ENCODE measurements at places on chromosomes 1 and 21.

- no peak for DNase-seq
Observed at GRCh38 chr1:238982736-238983135, 403.6 kb upstream of the CHRM3 start.

DNA sequence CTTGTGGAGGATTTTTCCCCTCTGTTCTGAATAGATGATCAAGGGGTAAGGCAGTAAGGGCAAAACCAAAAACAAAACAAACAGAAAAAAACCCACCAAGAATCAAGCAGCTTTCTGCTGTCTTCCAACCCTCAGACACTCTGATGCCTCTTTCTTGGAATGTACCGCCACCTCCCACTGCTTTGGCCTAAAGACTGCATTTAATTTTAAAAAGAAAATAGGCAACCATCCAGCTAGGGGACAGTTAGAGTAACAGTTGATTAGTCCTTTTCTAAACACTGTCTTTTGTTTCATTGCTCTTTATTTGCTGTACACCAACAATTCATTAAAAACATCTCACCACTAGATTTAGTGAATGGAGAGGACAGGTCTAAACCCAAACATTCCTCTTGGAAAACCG, 21.5 kb downstream of the WLS start:
- DNase-seq: no peak

DNA sequence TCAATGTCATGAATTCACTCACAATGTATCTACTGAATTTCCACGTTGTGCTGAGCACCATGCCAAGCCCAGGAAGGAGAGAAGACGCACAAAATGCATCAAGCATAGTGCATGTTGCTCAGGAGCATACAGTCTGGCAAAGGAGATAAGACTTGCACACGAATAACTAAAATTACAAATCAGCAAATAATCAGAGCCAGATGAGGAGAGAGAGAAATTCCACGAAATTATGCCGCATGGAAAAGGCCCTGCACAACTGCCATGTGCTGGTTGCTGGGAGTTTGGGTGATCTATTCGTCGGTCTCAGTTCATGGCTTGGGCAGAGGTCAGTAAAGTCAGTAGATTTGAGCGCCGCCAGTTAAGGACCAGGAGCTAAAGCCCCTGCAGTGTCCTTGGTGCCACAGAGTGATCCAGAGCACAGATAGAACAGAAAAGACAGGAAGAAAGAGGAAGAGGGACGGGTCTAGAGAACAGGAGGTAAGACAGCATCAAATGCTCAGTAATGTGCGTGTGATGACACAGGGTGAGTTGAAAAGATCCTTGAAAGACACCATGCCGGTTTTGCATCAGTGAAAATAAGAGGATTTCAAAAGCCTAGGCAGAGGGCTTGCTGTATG, 55.1 kb upstream of the ZNF281 start:
- DNase-seq: no peak

GRCh38 chr1:101264697-101265096, 27.9 kb downstream of the S1PR1 start:
- no peak for DNase-seq

Data from left hindlimb (tissue), 1 donor.